Glutamatergic neuron (in vitro differentiated cells): ENCODE measurements at places on chromosomes 11 and 22. TPM values are rescaled to one million over a fixed set of nuclear protein-coding genes. Genes with fewer than 3 reads are reported as not detected.
A peak's percentile ranks its signal among the peaks of the same experiment; 100 is the strongest.

- H3K27me3 ChIP-seq = peaks cover 5% of the 10 kb centered on the region
- peak overlapping the region; percentile 67 for H3K4me3 ChIP-seq
- peak; percentile 78 for DNase-seq
- H3K27ac ChIP-seq = no peak overlapping the region
Measured at GRCh38 chr11:69704508-69705253, 859 bp upstream of the FGF19 start.

GRCh38 chr11:80155412-80156017 lies 714.7 kb upstream of the TENM4 start:
- no peaks in the 10 kb centered on the region for H3K27me3 ChIP-seq
- no peak overlapping the region for H3K4me3 ChIP-seq
- H3K27ac ChIP-seq = no peak overlapping the region
- H3K4me1 ChIP-seq = no peaks in the 10 kb centered on the region

- no peaks in the 10 kb centered on the region for H3K27me3 ChIP-seq
- H3K27ac ChIP-seq = no peak overlapping the region
- H3K4me1 ChIP-seq = peaks cover 4% of the 10 kb centered on the region
- H3K36me3 ChIP-seq = no peaks in the 10 kb centered on the region
Measured at GRCh38 chr22:24565077-24565476, 9.3 kb downstream of the SNRPD3 start.

GRCh38 chr22:33404723-33405122 lies 346.5 kb upstream of the SYN3 start:
- H3K27ac ChIP-seq = no peak overlapping the region
- no peak for DNase-seq
- no peaks in the 10 kb centered on the region for H3K36me3 ChIP-seq
- H3K27me3 ChIP-seq = peaks cover 2% of the 10 kb centered on the region
- H3K4me3 ChIP-seq = no peak overlapping the region
- H3K4me1 ChIP-seq = peaks cover 4% of the 10 kb centered on the region

Gene UBQLNL
- not detected for total RNA-seq
